Left cardiac atrium (tissue), 4 donors: ENCODE measurements at places on chromosomes 3 and 15.
A peak's percentile ranks its signal among the peaks of the same experiment; 100 is the strongest.

- DNase-seq = no peak
Measured at GRCh38 chr3:23071296-23071695, 131.8 kb upstream of the UBE2E2 start.

- peak; percentile 36 for DNase-seq
Measured at GRCh38 chr3:177597311-177598096, 400.2 kb upstream of the TBL1XR1 start.

- no peak for DNase-seq
Measured at GRCh38 chr15:78790027-78790426, 21.2 kb downstream of the ADAMTS7 start.

GRCh38 chr15:47188758-47189507, 528.4 kb upstream of the SEMA6D start:
- no peak for DNase-seq

DNA sequence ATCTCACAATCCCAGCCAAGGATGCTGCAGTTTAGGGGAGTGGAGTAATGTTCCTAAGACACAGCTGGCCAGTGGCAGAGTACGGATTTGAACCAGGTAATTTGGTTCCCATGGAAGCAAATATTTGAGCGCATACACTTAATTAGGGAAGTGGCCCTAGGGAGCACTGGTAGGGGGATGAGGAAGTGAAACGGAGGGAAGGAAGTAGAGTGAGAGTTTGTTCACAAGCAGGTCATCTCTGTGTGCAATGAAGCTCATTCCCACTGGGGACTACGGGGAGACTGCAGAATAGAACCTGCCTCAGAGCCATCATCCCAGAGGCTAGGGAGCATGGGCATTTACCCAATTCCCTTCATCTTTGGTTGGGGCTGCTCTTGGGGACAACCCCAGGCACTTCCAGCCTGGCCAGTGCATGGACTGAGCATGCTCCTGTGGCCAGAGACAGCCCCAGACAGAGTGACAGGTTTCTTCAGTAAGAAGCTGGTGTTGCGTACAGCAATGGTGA, 317.2 kb upstream of the PROK2 start:
- no peak for DNase-seq

DNA sequence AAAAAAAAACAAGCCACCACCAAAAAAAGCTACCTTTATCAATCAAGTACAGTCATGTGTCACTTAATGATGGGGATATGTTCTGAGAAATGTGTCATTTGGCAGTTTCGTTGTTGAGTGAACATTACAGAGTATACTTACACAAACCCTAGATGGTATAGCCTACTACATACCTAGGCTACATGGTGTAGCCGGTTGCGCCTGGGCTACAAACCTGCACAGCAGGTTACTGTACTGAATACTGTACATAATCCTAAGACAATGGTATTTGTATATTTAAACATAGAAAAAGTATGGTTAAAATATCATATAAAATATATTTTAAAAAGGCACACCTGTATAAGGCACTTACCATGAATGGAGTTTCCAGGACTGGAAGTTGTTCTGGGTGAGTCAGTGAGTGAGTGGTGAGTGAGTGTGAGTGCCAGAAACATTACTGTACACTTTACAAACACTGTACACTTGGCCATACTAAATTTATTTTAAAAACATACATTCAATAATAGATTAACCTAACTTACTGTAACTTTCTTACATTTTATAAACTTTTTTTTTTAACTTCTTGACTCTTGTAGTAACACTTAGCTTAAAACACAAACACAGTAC, 25.9 kb upstream of the JMJD7 start:
- DNase-seq = no peak

- DNase-seq = no peak
Measured at GRCh38 chr3:152381881-152382295, 113.2 kb downstream of the MBNL1 start.

- DNase-seq = no peak
Measured at GRCh38 chr15:92711457-92711831, 55.9 kb upstream of the FAM174B start.

DNA sequence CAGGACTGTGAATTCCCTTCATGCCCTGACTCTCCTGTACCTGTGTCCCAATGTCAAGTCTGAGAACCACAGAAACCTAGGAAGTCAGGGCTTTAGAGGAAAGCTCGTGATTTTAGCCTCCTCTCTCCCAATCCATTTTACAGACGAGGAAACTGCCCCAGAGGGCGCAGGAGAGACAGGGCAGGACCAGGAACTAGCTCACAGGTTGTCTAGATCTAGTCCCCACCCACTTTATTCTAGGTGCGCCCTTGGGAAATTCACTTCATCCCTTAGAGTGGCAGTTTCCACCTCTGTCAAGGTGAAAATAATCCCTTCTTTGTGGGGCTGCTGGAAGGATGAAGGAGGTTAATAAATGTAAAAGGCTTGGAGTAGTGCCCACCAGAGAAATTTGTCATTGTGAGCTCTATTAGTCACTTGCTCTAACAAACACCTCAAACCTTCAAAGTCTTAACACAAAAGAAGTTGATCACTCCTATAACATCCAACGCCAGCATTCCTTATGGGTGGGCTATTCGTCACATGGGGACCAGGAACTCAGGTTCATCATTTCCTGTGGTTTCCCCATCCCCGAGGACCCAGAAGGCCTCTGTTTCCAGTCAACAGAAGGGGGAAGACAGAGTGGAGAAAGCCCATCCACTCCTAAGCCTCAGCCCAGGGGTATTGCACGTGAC, 282.3 kb downstream of the XXYLT1 start:
- no peak for DNase-seq

DNA sequence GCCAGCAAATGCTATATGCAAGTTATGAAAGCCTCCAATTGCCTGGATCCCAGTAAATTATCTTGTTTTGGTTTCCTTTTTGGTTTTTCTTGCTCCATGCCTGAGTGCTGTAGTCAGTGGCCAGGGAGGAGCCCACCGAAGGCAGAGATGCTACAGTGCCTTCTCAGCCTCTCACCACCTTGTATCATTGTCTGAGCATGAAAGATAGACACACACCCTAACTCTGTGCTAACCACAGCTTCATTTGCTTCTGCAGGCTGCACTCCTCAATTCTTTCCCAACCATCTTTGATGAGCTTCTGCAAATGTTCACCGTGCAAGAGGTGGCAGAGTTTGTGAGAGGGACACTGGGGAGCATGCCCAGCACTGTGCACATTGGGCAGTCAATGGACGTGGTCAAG, 114.5 kb upstream of the MANF start:
- DNase-seq = no peak

GRCh38 chr3:98750276-98750919, 12.7 kb upstream of the ST3GAL6 start:
- DNase-seq = no peak

GRCh38 chr15:29403772-29404171, 134.2 kb upstream of the NSMCE3 start:
- no peak for DNase-seq

DNA sequence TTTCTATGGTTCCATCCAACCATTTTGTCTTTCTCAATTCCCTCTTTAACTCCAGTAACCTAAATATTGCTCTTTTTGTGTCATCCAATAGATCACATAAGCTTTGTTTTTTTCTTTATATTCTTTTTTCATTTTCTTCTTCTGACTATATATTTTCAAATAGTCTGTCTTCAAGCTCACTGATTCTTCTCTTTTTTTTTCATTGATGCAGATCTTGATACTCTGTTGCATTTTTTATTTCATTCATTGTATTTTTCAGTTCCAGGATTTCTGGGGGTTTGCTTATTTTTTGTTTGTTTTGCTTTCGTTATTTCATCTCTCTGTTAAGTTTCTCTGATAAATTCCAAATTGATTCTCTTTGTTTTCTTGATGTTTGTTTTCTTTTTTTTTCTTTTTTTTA, 36.2 kb downstream of the CLDN1 start:
- no peak for DNase-seq

DNA sequence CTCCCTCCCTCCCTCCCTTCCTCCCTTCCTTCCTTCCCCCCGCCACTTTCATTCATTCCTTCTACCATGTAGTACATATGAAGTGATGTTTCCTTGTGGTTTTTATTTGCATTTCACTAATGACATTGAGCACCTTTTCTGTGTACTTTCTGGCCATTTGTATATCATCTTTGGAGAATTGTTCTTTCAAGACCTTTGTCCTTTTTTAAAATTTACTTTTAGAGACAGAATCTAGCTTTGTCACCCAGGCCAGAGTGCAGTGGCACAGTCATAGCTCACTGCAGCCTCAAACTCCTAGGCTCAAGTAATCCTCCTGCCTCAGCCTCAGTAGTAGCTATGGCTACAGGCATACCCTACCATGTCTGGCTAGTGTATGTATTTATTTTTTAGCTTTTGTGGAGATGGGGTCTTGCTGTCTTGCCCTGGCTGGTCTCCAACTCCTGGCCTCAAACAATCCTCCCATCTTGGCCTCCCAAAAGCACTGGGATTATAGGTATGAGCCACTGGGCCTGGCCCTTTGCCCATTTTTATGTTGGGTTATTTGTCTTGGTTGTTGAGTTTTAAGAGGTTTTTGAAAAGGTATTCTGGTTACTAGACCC, 42.0 kb upstream of the CTDSPL2 start:
- DNase-seq = no peak

GRCh38 chr15:85316244-85316934, 64.0 kb upstream of the AKAP13 start:
- DNase-seq = no peak
